ENCODE measurements at places on chromosomes 12 and 14. TPM values are rescaled to one million over a fixed set of nuclear protein-coding genes. Genes with fewer than 3 reads are reported as not detected.

GRCh38 chr14:49578141-49578540 lies 8.0 kb downstream of the RPS29 start:
- no peak overlapping the region for H3K4me3 ChIP-seq
- no peaks in the 10 kb centered on the region for H3K27me3 ChIP-seq
- no peaks in the 10 kb centered on the region for H3K4me1 ChIP-seq
- DNase-seq, result no peak

- no peaks in the 10 kb centered on the region for H3K36me3 ChIP-seq
- no peak for DNase-seq
- no peaks in the 10 kb centered on the region for H3K27me3 ChIP-seq
- no peak overlapping the region for H3K27ac ChIP-seq
- no peak overlapping the region for H3K4me3 ChIP-seq
Measured at GRCh38 chr14:45793081-45793480, 540.1 kb upstream of the MIS18BP1 start.

POTEM gene
- not detected for total RNA-seq

GRCh38 chr14:84228702-84229101 lies 1301.2 kb upstream of the FLRT2 start:
- no peaks in the 10 kb centered on the region for H3K36me3 ChIP-seq
- no peaks in the 10 kb centered on the region for H3K4me1 ChIP-seq
- no peaks in the 10 kb centered on the region for H3K27me3 ChIP-seq
- H3K4me3 ChIP-seq, result no peak overlapping the region
- no peak overlapping the region for H3K27ac ChIP-seq

- no peak overlapping the region for H3K4me3 ChIP-seq
- no peaks in the 10 kb centered on the region for H3K4me1 ChIP-seq
- no peaks in the 10 kb centered on the region for H3K36me3 ChIP-seq
Measured at GRCh38 chr14:96271421-96271762, 15.4 kb downstream of the BDKRB1 start.

DNA sequence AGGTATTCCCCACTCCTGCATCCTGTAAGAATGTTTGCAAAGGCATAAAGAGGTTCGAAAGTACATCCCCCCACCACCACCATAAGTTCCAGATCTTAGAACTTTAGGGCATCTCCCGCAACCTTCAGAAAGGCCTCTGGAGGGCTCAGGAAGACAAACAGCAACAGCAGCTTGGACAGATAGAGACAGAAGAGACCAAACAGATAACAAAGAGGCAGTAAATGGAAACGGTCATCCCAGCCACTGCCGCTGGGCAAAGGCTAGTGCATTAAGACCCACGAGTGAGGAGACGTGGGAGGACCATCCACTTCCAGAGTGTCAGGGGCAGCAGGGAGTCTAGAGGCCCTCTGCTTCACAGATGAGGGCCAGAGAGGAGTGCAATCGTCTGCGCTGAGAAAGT lies 124.3 kb downstream of the CRACR2A start:
- no peaks in the 10 kb centered on the region for H3K27me3 ChIP-seq
- no peaks in the 10 kb centered on the region for H3K4me1 ChIP-seq
- H3K4me3 ChIP-seq, result no peak overlapping the region
- H3K36me3 ChIP-seq, result no peaks in the 10 kb centered on the region
- H3K27ac ChIP-seq, result no peak overlapping the region

DNA sequence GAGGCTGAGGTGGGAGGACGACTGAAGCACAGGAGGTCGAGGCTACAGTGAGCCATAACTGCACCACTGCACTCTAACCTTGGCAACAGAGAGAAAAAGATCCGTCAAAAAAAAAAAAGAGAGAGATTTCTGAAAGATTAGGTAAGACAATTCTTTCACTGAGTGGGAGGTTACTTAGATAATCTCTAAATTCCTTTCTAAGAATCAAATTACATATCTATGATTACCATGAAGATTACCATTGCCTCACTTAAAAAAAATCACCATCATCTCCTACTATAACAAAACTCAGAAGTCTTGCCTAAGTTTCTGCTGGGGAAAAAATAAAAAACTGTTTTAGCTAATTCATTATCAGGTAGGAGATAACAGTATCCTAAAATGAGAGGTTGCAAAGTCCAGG lies 366.7 kb downstream of the DUSP6 start:
- no peak overlapping the region for H3K27ac ChIP-seq
- no peak for DNase-seq
- H3K4me1 ChIP-seq, result no peaks in the 10 kb centered on the region
- no peak overlapping the region for H3K4me3 ChIP-seq
- no peaks in the 10 kb centered on the region for H3K27me3 ChIP-seq

PMCH gene
- total RNA-seq, result not detected
